Metanephros (tissue), 2 donors: ENCODE measurements at places on chromosomes 12 and 14. TPM values are rescaled to one million over a fixed set of nuclear protein-coding genes. Genes with fewer than 3 reads are reported as not detected.

The RGS6 gene
- total RNA-seq, result 4.4 TPM

The SYT1 gene
- 23.6 TPM for total RNA-seq

The TAS2R8 gene
- 0.18 TPM for total RNA-seq

The PIP4K2C gene
- 22.2 TPM for total RNA-seq

The RNU4-1 gene
- under 0.01 TPM for total RNA-seq

The VIPAS39 gene
- 22.1 TPM for total RNA-seq

The KLHL33 gene
- 1.5 TPM for total RNA-seq
